ENCODE measurements at places on chromosomes 11 and 22.

- no peak for DNase-seq
Observed at GRCh38 chr11:119249671-119250010, 43.5 kb downstream of the CBL start.

GRCh38 chr11:36240173-36240572 lies 49.1 kb downstream of the COMMD9 start:
- DNase-seq, result no peak

GRCh38 chr11:30619767-30620166 lies 33.6 kb upstream of the MPPED2 start:
- no peak for DNase-seq

DNA sequence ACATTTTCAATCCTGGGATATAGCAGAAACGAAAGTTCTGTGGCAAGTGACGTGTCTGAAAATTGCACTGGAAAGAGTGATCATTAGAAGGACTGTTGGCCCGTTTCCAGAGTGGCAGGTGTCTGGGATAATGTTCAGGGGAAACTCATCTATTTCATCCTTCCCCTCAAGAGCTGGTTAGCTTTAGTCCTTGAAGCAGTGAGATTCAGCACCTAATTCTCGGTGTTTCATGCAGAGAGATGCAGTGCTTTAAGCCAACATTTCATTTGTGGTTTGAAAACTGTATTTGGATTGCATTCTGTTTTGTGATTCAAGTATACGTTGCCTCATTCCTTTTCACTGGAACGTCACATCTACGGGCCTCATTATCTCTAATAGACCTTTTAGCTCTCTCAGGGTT lies 205.0 kb upstream of the RAG2 start:
- no peak for DNase-seq

GRCh38 chr11:130672911-130673310 lies 224.5 kb downstream of the ADAMTS15 start:
- DNase-seq, result no peak

DNA sequence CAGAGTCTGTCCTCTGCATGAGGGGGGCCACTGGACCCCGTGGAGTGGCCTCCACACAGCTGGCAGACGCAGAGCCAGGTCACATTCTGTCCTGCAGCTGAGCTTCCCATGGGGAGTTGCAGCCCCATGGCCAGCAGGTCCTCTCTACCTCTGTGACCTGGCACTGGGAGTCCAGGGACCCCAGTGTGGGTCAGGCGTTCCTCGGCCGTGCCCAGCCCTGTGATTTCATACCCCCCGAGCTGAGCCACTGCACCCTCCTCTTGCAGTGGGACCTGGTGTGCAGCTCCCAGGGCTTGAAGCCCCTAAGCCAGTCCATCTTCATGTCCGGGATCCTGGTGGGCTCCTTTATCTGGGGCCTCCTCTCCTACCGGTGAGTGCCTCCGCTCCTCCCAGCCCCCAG lies 32.2 kb upstream of the SLC22A12 start:
- DNase-seq, result no peak

- DNase-seq, result no peak
Observed at GRCh38 chr11:36492724-36493304, 17.3 kb downstream of the TRAF6 start.

GRCh38 chr11:68331338-68331947 lies 19.1 kb downstream of the LRP5 start:
- no peak for DNase-seq

DNA sequence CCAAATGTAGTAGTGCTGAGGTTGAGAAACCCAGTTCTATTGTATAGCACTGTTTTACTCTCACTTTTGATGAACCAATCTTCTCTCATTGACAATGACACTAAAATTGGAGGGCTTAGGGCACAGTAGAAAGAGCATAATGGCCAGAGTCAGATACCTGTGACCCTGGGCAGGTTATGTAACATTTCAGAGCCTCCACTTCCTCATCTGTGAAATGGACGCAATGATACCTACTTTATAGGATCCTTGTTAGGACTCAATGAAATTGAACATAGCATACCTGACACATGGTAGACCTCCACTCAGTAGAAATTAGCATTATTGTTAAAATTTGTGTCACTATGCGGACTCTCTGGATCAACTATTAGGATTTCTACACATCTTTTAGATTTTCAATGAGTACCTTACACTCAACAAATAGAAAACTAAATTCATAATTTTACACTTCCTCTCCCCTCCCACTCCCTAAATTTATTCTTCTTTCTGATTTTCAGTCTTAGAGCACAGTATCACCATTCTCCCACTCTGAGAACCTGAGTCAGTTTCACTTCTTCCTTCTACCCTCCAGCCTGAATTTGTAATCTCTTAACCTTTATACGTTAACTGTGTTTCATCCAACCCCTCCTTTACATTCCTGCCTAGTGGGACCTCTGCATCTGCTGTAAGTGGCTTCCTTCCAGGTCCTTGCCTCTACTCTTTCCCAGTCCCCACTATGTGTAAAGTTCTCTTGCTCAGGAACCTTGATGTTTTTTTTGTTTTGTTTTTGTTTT lies 78.3 kb downstream of the MICAL2 start:
- no peak for DNase-seq

- no peak for DNase-seq
Observed at GRCh38 chr11:11752679-11753078, 89.1 kb upstream of the USP47 start.

DNA sequence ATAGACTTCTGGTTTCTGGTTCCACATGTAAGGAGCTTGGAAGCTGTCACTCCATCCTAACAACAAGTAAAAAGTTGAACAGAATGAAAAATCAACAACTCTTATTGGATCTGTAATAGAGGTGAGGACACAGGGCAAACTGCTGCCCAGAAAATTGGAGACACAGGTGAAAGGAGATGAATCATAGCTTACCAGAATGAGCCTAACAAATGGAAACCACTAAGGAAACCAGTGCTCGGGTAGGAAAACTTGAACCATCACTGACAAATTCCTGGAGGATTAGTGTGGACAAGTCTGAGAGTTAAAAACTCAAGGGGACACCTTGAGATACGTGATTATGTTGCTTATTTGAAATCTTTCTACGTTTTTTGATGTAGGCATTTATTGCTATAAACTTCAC lies 52.1 kb downstream of the GDPD4 start:
- DNase-seq, result no peak

GRCh38 chr11:130886704-130887103 lies 29.6 kb downstream of the SNX19 start:
- DNase-seq, result no peak

DNA sequence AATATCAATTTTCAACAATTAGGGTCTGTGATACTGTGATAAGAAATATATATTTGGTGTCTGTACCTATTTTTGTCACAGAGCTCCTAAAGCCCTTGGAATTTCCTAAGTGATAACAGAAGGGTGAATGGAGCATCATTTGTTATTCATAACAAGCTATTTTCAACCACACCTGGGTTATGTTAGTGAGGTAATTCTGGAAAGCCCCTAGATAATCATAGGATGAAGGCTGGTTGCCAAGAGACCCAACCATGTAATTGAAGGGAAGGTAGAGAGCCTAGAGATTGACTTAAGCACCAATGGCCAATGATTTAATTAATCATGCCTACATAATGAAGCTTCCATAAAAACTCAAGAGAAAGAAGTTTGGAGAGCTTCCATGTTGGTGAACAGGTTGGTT lies 109.4 kb downstream of the KIF18A start:
- DNase-seq, result no peak

- DNase-seq, result peak; percentile 27
Observed at GRCh38 chr11:72584293-72584938, 89.8 kb downstream of the PDE2A start.

DNA sequence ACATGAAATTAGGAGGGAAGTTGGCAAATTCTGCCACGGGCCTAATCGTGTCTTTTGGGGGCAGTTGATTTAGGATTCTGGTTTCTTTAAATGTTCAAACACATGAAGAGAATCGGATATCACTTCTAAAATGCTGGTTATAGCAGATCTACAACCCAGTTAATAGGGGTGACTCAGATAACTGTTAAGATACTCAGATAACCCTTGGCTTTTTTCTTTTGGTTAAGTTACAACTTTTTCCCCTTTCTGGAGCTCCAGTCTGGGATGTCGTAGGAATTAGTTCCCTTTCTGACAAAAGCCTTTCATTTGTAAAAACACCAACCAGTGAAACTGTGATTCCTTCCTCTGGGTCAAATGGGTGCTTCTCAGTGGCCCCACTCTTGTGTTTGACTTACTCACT lies 976 bp downstream of the DEPDC7 start:
- no peak for DNase-seq

DNA sequence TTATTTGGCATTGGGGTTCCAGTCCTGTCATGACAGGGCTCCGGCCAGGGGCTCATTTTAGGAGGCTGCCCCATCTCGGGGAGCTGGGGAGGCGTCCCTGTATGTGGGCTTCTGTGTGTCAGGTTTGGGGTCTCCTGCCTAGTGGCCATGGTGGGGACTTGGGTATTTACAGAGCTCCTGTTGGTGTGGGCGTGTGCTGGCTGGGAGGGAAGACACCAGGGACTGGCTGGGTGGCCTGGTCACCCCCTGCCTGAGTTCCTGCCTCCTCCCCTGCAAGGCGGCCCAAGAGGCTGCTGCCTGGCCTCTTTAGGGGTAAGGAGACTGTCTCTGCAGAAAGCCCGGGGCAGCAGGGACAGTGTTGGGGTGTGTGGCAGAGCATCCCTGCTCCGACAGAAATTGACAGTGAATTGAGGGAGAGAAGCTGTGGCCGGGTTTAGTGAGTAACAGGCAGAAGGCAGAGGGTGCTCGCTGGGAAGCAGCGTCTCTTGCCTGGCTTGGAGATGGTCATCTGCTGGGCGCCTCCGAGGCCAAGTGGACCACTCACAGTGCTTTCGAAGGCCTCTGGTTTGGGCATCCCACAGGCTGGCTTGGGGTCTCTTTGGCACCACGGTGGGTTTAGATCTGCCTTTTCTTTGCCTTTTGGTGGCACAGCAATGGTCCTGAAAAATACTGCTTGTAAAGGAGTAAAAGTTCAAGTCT lies 40.3 kb upstream of the GRAMD4 start:
- DNase-seq, result no peak

- no peak for DNase-seq
Observed at GRCh38 chr22:43554259-43554636, 142.4 kb downstream of the MPPED1 start.

DNA sequence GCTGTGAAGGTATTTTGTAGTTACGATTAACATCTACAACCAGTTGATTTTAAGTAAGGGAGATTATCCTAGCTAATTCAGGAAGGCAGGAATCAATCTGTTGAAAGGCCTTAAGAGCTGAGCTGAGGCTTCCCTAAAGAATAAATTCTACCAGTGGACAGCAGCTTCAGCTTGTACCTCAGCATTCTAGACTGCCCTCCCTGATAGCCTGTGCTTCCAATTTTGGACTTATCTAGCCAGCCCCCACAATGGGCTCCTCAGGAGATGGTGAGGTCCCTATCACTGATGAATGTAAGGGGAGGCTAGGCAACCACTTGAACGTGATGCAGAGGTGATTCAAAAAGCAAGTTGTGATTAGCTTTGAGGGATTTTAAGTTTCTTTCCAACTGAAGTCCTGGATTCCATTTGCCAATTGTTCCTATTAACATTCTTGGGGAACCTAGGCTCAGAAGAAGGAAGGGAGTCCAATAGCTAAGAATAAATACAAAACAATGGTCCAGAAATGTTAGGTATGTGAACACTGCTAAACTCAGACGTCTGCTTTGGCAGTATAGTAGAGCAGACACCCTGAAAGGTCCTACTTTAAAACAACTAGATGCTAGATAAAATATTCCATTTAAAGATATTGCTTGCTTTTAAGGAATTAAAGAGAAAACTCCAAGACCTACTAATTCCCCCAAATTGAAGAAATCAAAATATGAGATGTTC lies 404.3 kb upstream of the TENM4 start:
- no peak for DNase-seq

GRCh38 chr22:37241351-37242142 lies 2.5 kb downstream of the RAC2 start:
- DNase-seq, result no peak

DNA sequence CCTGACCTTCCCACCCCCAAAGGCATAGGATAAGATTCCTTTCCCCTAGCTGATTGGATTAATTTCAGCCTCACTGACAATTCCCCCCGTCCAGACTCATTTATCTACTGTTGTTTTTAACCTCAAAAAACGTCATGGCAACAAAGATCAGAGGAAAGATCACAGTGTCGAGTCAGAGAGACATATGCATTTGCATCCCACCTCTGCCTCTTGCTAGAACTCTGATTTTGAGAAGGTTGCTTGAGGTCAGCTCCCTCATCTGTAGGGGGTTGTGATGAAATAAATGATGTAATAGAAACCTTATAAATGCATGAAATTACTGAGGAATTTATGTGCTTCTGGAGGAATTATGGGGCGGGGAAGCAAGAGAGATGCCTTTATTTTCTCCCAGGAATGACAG lies 53.3 kb upstream of the SYN3 start:
- DNase-seq, result no peak

DNA sequence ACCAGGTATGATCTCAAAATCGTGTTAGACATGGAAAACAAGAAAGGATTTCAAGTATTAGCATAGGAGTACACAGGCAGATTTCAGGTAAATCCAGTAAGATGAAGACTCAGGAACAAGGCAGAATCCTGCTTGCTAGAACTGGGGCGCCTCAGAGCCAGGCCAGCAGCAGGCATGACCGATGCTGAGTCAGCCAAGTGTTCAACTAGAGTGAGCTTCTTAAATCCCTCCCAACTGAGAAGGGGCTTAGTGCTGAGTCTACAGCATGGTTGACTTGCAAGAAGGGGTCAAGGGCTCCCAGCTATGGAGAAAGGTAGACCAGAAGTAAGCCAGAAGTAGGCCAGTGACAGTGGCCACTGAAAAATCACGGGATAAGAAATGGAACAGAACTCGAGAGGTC lies 12.4 kb downstream of the GRAP2 start:
- no peak for DNase-seq

DNA sequence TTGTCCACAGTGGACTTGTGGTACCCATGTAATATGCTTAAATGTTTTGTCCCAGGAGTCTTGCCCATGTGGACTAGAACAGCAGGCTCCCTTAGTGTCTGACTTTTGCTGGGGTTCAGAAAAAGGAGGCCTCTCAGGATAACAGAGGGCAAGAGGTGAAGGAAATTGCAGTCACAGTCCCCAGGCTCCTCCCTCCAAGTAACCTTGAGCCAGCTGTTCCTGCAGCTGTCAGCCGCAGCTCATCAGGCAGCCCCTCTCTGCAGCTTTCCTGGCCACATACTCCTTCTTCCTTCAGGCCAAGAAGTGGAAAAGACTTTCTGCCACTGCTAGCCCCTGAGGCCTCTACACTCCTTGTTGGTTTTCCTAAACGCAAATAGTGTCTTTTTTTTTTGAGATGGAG lies 6.3 kb upstream of the MYO18B start:
- DNase-seq, result no peak

DNA sequence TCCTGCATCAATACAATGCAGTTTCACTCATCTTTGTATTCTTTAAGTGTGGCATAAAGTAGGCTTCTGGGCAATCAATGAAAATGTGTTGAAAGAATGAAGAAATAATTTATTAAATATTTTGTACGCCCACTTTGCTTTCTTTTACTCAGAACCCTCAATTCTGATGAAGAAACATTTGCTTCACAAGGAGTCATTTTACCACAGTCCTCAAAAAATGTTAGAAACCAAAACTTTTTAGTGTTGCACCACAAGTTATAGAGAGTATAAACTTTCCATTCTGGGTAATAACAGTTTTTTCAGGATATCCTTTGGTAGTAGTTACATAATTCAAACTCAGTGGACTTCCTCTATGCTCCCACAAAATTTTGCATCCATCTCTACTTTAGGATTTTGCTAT lies 360.5 kb downstream of the DLG2 start:
- no peak for DNase-seq

- DNase-seq, result no peak
Observed at GRCh38 chr11:75167617-75168016, 16.7 kb downstream of the SLCO2B1 start.

Data from stimulated activated CD8-positive, alpha-beta memory T cell treated with anti-CD3 and anti-CD28 coated beads, Interleukin-15, amount 100 ng/mL, for 4 hours (primary cell).